ENCODE measurements at places on chromosomes 13 and 19. TPM values are rescaled to one million over a fixed set of nuclear protein-coding genes. Genes with fewer than 3 reads are reported as not detected.

GRCh38 chr19:10419646-10420443, 493 bp upstream of the PDE4A start:
- DNase-seq: peak; percentile 84

GRCh38 chr19:42521346-42522030, 6.8 kb downstream of the CEACAM1 start:
- DNase-seq: no peak

DNA sequence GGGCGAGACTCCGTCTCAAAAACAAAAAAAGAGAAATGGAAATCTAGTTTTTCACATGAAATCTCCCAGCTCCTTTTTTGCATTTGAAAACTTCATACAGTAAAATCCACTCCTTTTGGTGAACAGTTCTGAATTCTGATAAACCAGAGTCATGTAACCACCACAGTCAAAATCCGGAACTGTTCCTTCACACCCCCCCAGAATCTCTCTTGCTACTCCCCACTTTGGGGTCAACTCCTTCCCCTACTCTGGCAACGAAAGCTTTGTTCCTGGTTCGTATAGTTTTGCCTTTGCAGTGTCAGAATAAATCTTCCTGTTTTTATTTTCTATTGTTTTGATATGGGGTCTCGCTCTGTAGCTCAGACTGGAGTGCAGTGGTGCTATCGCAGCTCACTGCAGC, 23.7 kb downstream of the RCN3 start:
- DNase-seq: no peak

Gene PLD3
- total RNA-seq: 107 TPM

Gene TNPO2
- total RNA-seq: 58.2 TPM

Data from natural killer cell (primary cell).